Spleen (tissue), 13 donors: ENCODE measurements at places on chromosomes 4 and X. TPM values are rescaled to one million over a fixed set of nuclear protein-coding genes. Genes with fewer than 3 reads are reported as not detected.

The HPSE gene
- 13.1 TPM for total RNA-seq

The KCND1 gene
- total RNA-seq = 2.2 TPM

The PDLIM3 gene
- 30.0 TPM for total RNA-seq

The ADH1B gene
- total RNA-seq = 330 TPM

The PPARGC1A gene
- total RNA-seq = 3.7 TPM

The SHOX gene
- total RNA-seq = not detected

The FGD1 gene
- 4.1 TPM for total RNA-seq

The TMEM154 gene
- 53.3 TPM for total RNA-seq

The COL25A1 gene
- 0.46 TPM for total RNA-seq

The FAT4 gene
- 26.6 TPM for total RNA-seq

The WDR1 gene
- 150 TPM for total RNA-seq

The FAM184B gene
- total RNA-seq = not detected

The TLR6 gene
- total RNA-seq = 38.8 TPM

The PCDH7 gene
- 103 TPM for total RNA-seq

The IQSEC2 gene
- 15.7 TPM for total RNA-seq

The GAB3 gene
- total RNA-seq = 22.1 TPM

The MND1 gene
- total RNA-seq = 0.76 TPM

The MAGEA8 gene
- total RNA-seq = not detected

The PCSK1N gene
- not detected for total RNA-seq

The RHOXF2 gene
- total RNA-seq = not detected

The IBSP gene
- total RNA-seq = not detected

The PDE6B gene
- 19.8 TPM for total RNA-seq

The ZNF630 gene
- total RNA-seq = 4.8 TPM

The ALAS2 gene
- total RNA-seq = 3.3 TPM
